ENCODE measurements at places on chromosomes 2 and 18.
A peak's percentile ranks its signal among the peaks of the same experiment; 100 is the strongest.

- DNase-seq: no peak
Observed at GRCh38 chr2:165406173-165406572, 63.3 kb upstream of the CSRNP3 start.

- no peak for DNase-seq
Observed at GRCh38 chr2:131394147-131394931, 30.4 kb upstream of the RAB6D start.

DNA sequence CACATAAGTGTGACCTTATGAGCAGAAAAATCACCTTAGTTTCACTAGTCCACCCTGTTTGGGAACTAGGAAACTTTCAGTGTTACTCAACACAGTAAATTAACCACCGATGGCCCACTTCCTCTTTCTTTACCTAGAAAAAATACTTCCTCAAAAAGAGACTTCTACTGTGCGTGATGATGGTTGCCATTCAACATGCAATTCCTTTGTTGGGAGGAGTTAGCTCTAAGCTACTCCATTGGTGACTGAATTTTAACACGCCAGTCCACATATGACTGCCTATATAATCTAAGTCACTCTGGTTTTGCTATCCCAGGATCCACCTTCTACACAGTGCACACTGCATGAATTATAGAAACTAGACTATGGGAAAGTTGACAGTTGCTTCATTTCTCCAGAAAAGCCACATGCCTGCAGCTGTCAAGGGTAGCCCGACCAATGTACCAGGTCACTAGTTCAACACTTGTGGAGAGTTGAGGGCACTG, 47.8 kb upstream of the REG3G start:
- DNase-seq: no peak

DNA sequence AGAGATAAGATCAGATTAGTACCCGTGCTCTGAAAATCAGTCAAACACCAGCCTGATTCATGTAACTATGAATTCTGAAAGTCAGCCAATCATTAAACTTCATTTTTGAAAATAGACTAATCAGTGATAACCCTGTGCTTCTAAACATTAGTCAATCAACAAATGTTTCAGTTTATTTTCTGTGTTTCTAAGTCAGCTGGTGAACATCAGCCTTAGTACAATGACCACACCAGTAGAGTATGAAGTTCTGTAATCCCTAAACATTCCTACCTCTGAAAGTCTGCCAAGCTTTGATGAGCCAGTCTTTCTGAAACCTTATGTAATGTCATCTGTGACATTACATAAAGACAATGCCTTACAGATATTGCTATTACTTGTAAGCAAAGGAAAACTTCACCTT, 807.4 kb upstream of the CRIM1 start:
- DNase-seq: no peak

DNA sequence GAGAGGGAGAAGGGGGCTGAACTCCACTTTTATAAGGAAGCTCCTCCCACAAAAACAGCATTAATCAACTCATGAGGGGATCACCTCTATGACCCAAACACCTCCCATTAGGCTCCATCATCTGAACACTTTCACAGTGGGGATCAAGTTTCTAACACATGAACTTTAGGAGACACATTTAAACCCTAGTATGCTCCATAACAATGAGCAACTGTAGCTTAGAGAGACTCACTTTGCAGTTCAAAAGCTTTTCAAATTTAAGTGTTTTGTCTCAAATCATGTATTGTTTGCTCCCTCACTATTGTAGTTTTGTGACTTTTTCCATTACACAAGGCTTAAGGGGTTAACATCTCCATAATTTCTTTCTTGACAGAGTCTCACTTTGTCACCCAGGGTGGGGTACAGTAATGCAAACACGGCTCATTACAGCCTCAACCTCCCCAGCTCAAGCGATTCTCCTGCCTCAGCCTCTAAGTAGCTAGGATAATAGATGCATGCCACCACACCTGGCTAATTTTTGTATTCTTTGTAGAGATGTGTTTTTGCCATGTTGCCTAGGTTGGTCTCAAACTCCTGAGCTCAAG, 352.7 kb upstream of the CDH20 start:
- DNase-seq: no peak

DNA sequence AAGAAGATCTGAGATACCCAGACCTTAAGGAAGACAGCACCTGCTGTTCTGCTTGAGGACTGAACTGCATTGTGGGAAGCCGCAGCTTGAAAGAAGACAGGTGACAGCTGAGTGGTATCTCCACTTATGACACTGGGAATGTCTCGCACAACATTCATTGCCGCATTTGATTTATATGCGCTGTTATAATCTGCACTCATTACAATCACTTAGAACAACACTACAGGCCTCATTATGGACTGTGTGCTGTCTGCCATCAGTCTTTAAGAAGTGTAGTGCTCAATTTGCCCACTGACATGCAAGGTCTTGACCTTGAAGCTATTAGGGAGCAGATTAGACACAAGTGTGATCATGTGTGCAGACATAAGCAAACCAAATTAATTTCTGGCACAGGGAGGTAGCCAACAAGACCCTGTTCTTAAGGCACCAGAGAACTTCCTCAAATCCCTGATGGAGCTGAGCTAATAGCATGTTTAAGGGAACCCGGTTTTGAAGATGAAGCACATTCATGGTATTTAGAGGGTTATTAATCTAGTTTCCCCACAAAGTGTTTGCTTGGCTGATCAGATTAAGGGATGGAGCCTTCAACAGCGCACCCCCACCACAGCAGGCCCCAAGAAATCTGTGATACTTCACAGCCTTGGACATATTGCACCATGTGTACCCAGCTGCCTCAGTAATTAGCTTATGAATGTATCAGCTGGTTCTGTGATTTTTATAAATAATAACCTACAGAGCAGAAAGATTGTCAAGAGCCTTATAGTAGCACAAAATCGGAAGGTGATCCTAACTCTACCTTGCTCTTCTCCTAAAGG, 146.8 kb downstream of the SATB2 start:
- DNase-seq: peak; percentile 46

DNA sequence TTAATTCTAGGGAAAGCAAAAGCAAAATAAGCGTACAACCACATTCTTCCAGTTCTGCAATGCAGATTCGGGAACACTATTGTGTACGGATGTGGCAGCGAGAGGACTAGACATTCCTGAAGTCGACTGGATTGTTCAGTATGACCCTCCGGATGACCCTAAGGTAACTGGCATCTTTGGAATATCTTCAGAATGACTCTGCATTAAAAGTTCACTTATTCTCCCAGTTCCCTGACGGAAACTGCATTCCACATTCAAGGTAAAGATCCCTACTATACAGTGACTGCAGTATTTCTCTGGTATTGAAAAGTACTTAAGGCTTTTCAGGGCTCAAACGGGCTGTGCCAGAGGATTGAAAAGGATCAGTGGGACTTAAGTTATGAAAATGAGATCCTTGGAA, 10.9 kb downstream of the DDX18 start:
- DNase-seq: no peak

- no peak for DNase-seq
Observed at GRCh38 chr2:174597009-174597344, 627 bp downstream of the WIPF1 start.

DNA sequence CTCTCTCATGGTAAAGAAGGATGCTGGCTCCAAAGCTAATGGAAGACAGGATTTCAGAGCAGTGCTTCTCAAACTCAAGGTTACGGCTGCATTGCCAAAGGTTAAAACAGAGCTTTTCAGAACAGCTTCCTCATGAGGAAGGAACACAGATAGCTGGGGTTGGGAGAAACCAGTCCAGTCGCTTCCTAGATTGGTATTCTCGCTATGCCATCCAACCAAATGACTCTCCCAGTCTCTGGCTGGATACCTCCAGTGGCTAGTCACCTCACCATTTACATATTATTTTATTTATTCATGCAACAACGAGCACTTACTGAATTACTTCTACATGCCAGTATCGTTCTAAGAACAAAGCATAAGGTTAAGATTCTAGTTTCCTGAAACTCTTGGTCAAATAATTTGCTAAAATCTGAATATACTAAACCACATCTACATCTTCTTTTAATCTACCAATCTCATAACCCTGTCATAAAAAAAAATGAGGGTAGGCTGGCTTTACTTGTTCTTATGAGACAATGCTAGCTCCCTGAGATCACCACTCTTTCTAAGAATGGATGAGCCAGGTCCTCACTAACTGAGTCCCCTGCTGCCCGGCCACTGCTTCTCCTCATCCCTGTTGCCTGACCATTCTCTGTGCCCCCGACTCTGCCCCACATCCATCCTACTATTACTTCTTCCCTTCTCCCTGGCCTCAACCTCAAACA, 20.4 kb downstream of the KDSR start:
- no peak for DNase-seq

GRCh38 chr2:209358992-209359391, 64.9 kb upstream of the MAP2 start:
- no peak for DNase-seq

DNA sequence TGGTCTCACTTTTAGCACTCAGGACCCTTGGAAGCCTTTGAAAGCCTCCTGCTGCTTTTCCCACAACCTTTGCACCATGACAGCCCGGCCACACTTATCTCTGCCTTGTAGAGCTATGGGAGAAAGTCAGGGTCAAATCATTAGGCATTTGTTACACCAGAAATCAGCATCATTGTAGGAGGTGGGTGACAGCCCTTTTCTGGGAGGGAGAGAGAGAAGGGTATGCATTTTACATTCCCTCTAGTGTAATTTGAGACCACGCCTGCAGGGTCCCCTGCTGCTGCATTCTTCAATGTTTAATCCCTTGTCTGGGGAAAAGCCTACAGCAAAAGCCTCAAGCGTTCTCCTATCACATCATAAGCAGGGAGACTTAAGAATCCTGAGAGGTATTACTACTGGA, 766.8 kb upstream of the FAM98A start:
- DNase-seq: no peak

GRCh38 chr2:207035875-207036274, 96.6 kb downstream of the CPO start:
- DNase-seq: no peak

DNA sequence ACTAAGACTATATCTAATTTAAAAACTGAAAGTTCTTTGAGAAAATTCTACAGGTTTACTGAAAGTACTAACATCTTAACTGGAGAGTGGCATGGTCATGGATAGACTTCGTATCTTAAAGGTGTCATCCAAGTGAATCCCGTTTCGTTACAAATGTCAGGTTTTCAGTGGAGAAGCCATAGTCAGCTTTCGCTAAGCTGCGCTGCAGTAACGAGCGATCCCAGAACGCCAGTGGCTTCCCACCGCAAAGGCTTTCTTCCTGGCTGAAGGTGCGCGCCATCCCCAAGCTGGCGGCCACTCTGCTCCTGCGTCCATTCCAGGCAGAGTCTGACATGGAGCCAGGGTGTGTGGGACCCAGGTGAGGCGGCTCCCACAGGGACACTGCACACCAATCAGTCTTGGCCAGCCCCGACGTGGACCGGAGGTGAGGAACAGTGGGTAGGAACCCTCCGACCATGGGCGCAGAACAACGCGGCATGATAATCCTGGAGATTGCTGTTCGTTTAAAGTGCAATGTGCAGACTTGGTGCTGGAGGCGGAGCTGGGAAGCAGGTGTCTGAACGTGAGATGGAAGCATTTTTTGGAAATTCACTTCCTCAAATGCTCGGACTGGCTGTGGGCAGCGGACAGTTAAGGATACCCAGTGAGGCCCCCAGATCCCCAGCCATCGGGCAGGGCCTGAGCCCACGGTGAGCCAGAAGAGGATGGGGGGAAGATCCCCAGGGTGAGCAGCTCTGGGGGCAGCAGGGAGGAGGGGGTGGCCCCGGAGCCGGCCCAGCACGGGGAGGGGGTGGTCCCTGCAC, 27.8 kb upstream of the KCNG2 start:
- no peak for DNase-seq

DNA sequence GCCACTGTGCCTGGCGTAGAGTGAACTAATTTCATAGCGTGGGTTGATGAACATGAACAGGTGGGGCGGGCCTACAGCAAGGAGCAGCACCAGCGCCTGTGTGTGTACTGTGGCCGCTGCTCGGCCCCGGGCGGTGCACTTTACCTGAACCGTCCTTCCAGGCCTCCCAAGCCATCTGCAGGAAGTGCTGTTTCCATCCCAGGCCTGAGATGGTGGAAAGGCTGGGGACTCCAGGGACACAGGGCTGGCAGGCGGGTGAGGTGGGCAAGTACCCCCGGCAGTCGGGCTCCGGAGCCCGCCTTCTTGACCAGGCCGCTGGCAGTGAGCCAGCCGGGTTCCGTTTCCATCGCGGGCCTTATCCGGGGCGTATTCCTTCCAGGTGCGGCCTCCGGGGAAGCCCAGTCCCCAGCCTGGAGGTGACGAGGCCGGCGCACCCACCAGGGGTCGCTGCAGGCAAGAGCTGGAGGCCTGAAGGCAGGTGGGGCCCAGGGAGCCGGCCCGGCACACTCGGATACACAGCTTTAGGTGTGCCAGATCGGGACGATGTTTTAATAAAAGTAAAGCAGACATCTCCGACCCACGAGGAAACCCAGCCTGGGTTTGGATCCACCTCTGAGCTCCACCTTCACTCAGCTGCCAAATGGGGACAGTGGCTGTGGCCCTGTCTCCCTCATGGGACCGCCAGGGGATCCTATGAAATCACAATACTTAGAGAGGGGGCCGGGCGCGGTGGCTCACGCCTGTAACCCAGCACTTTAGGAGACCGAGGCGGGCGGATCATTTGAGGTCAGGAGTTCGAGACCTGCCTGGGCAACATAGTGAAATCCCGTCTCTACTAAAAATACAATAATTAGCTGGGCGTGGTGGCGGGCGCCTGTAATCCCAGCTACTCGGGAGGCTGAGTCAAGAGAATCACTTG, 22.7 kb upstream of the PDIA6 start:
- DNase-seq: no peak

GRCh38 chr18:13726972-13727331, 479 bp downstream of the RNMT start:
- DNase-seq: no peak

GRCh38 chr2:150120326-150120955, 367.0 kb downstream of the RND3 start:
- DNase-seq: no peak

- peak; percentile 11 for DNase-seq
Observed at GRCh38 chr2:81324046-81324445, 1019.5 kb upstream of the LRRTM1 start.

- DNase-seq: no peak
Observed at GRCh38 chr2:71551631-71551915, 98.2 kb downstream of the DYSF start.

DNA sequence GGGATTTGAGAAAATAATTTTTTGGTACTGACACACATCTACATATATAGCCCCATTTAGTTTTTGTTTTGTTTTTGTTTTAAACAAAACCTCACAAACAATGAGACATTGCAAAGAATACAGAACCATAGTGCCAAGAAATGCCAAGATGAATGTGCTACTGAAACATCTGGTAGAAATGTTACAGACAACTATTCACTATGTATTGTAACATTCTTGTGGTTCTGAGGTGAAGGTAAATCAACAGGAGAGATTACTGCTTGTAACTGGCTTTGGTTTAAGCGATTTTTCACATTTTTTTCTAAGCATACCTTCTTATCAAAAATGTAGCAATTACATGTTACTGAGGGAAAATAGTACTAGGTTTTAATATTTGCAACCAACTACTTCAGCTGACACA, 281.3 kb downstream of the ZNF804A start:
- DNase-seq: no peak

Data from NCI-H2081 treated with DMSO at 0.1 percent for 48 hours (cell line).